Sciatic nerve (tissue), 2 donors: ENCODE measurements at places on chromosomes 1 and 21.

GRCh38 chr1:200139661-200140250 lies 112.2 kb downstream of the NR5A2 start:
- no peak for DNase-seq

DNA sequence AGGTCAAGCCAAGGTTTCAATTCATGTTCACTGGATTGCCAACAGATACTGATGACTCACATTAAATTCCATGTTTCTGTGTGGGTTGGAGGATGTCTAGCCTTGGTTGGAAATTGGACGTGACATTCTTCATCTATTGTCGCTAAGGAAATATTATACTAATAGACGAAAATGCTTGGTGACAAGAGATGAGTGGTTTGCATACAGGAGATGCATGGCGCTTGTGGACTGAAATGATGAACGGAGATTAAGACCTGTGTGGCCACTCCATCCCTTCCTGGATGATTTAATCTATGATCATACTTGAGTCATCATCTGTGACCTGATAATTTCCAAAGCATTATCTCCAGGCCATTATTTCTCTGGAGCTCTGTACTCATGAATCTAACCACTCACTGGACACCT lies 97.0 kb upstream of the CD34 start:
- no peak for DNase-seq

DNA sequence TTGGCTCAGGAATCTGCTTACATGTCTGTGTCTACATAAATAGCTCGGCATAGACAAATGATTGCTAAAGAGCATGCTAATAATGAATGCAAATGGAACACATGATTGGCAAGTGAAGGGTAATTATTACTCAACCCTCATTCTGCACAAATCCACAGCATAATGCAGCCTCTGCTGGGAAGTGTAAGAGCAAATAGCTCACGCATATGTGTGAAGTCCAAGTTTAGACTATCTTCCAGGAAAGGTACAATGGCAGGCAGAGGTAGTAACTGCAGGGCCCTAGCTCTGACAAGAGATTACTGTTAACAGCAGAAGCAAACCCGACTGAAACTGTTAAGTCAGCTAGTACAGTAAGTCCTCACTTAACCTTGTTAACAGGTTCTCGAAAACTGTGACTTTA lies 7.0 kb upstream of the IL6R start:
- no peak for DNase-seq

DNA sequence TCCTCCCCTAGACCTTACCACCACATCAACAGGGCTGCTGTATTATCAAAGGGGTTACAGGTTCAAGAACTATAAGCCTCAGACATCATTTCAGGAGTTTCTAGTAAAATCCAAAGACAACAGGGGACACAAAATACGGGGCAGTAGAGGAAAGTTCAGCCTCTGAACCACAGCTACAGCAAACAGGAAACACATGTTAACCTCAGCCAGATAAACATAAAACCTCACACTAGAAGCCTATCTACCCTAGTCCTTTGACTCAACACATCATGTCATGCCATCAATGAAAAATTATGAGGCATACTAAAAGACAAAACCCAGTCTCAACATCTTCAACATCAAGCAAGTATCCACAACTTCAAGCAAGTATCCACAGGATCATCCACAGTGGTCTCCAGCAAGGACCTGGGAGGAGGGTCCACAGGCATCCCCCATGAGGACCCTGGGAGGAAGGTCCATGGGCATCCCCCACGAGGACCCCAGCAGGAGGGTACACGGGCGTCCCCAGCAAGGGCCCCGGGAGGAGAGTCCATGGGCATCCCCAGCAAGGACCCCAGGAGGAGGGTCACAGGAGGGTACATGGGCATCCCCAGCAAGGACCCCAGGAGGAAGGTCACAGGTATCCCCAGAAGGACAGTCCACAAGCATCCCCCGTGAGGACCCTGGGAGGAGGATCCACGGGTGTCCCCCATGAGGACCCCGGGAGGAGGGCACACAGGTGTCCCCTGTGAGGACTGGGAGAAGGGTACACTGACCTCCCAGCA lies 440.0 kb downstream of the MATN1 start:
- DNase-seq = peak; percentile 38

DNA sequence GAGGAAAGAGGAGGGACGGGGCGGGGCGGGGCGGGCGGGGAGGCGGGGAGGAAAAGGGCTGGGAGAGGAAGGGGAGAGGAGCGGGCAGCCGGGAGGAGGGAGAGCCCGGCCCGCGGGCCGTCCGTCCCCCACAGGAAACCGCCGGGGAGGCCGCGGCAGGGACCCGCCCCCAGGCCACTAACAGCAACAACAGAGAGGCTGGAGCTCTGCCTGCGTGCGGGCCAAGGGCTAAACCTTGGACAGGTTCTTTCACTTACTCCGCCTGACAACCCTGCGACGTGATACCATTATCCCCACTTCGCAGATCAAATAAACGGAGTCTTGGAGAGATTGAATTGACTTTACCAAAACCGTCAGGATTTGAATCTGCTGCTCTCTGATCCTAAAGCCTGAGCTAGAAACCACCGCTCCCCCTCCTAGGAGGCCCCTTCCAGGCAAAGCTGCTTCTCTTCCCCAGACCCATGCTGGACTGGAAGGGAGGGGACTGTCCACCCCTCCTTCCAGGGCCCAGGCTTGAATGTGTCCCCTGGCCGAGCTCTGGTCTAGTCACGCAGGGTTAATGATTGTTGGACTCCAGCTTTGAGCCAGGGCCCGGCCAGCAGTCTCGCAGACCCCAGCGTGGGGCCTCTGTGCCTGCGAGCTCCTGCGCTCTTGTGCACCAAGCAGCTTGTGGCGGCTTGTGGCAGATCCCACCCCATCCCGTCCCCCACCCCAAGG lies at the start of gene EVA1B:
Gene EVA1B, minus strand, starts transcription at position 10 of the 717 bp plus-strand sequence. CDS start 608 bp downstream, outside the sequence.
- DNase-seq = peak; percentile 86

DNA sequence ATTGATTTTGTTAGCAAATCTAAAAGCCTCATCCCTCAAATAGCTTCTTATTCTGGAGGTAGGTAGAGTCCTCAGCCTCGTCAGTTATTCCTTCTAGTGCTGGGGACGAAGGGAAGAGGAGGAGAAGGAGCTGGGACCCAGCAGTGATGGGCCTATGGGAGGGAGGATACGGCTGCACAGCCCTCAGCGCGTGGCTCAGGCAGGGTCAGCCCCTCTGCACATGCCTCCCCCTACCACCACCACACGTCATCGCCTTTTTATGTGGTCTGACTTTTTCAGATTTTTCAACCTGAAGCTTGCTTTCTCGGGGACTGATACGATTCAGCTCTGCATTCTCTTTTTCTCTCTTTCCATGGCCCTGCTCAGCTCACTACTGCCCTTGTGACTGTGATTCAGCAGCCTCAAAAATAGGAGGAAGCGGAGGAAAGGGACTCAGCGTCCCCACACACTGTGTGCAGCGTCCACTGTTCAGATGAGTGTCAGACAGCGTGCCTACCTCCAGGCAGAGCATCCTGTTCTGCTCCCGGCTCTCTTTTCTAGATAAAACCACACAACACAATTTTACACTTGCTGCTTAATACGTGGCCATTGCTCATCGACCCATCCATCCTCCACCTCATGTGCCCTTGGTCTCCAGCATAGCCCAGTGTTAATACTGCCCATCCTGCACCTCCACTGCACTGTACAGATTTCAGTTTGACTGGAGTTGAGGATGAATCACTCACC lies 827 bp downstream of the OR2B11 start:
- DNase-seq = no peak

GRCh38 chr1:229070168-229070567 lies 200.7 kb upstream of the RAB4A start:
- peak; percentile 85 for DNase-seq

DNA sequence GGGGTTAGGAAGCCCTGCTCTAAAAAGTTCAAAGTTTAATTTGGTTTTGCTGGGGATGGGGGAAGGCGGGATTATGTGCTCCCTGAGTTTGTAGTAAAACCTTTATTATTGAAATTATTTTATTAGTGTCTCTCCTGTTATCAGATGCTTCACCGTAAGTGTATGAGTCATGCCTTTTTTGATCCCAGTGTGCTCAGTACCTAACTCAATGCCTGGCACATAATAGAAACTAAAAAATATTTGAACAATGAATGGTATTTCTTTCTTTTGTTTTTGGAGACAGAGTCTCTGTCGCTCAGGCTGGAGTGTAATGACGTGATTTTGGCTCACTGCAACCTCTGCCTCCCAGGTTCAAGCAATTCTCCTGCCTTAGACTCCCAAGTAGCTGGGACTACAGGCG lies 6.4 kb downstream of the SNRPE start:
- DNase-seq = no peak

- DNase-seq = no peak
Observed at GRCh38 chr1:67846538-67846937, 13.3 kb upstream of the GNG12 start.

DNA sequence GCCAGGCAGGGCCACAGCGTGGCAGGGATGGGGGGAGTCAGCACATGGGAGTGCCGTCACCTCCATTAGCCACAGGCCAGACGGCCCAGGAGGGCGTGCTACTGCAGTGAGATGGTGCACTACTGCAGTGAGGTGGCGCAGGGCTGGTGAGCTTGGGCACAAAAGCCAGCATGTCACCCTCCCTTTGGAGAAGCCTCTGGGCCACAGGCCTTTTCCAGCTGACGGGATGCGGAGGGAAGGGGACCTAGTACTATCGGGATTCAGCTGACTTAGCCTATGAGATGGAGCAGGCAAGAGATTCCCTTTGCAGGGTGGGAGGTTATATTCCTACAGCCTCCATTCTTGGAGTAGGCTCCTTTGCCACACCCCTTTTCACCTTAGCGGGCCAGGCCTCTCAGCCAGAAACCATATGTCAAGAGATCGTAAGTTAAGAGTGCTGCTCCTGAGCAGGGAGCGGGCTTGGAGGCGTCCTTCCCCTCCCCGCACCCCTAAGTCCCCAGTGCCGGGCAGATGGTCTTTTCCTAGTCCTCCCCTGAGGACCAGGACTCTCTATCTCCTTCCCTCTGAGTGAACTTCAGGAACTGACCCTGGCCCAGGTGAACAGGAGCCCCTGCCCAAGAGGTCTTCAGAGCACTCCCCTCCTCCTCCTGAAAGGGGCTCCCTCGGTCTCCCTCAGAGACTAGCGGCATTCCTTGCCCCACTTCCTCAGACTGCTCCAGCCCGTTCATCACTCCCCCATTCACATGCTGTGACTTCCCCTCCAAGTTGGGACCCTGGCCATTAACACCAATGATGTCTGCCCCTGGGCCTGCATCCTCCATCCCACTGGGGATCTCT lies 8.2 kb downstream of the NES start:
- DNase-seq = no peak

- DNase-seq = peak; percentile 74
Observed at GRCh38 chr1:119743776-119744597, 24.7 kb downstream of the HMGCS2 start.

DNA sequence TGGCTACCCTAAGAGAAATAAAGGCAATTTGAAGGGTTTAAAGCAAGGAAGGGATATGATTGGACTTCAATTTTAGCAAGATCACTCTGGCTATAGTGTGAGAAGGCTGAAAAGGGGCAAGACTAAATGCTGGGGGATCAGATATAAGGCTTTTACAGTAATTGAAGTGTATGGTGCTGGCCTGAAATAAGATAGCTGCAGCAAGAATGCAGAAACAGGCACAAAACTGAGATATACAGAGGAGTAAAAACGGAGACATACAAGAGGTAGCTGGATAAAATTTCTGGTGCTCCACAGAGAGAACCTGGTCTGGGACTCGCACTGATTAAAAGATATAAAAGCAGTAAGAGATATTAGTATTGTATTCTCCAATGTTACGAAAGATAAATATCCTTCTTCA lies 92.0 kb downstream of the DENND1B start:
- no peak for DNase-seq

DNA sequence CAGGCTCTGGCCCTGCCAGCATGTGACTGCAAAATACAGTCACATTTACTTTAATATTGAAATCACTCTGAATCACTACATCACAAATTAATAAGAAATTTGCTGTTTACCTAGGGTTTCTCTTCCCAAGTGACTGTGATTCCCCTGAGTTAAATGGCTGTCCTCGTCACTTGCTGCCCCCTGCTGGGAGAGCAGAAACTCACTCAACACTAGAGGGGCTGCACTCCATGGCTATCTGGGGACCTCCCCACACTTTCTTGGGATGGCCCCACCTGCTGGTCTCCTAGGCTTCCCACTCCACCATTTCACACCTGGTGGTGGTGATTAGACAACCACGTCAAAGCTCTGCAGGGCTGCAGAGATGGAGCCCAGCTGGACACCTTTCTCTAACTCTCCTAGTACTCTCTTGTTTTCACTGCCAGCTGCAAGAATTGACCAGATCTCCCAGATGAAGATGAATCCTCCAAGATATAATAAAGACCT lies 63.4 kb downstream of the CD2 start:
- DNase-seq = no peak

DNA sequence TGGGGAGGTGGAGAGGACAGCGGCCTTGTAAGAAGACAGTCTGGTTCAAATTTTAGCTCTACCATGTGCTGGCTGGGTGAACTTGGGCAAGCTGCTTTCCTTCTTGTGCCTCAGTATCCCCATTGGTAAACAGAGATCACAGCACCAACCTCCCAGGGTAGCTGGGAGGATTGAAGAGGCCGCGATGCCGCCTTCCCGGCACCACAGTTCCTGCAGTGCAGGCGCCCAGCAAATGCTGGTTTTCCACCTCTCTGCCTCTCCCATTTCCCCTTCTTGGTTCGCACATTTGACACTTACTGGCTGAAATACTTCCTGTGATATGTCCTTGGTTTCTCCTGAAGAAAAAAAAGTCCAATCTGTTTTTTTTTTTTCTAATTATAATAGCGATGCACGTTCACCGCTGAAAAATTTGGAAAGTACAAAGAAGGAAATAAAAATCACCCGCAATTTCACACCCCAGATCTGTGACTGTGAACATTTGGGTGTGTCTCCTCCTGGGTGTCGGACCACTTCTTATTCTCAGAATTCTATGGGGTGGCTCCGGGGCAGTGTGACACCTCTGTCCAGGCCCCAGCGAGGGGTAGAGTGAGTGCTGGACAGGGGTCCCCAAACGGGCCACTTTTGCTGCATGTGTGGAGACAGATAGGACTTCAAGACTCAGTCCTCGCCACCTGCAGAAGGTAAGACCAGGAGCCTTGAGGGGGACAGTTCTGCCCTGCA lies 73.1 kb downstream of the RUNX3 start:
- no peak for DNase-seq

DNA sequence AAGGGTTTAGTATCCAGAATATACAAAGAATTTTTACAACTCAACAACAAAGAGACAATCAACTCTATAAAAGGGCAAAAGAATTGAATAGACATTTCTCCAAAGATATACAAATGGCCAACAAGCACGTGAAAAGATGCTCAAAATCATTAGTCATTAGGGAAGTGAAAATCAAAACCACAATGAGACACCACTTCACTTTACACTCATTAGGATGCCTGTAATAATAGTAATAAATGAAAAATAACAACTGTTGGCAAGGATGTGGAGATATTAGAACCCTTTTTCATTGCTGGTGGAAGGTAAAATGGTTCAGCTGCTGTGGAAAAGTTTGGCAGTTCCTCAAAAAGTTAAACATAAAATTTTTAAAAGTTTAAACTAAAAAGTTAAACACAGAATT lies 7.0 kb upstream of the ABCD3 start:
- DNase-seq = no peak

DNA sequence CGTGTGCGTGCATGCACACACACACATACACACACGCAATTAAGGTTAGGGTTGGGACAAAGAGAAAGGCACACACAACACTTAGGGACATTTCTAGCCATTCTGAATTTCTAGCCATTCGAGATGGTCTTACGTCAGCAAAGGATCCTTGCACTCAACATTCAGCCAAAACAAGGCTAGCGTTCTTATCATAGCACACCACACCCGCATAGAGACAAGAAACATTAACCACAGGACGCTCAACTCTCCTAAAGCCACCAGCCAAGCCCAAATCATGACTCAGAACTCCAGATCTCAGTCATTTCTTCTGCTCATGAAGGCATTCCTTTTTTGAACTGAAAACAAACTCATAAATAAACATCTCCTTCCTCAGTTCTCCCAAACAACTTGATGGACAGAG lies 106.8 kb downstream of the LMO4 start:
- DNase-seq = no peak
